ENCODE measurements at places on chromosomes 2 and 18.
A peak's percentile ranks its signal among the peaks of the same experiment; 100 is the strongest.

- no peak for DNase-seq
Observed at GRCh38 chr2:118826093-118826492, 21.4 kb downstream of the EN1 start.

DNA sequence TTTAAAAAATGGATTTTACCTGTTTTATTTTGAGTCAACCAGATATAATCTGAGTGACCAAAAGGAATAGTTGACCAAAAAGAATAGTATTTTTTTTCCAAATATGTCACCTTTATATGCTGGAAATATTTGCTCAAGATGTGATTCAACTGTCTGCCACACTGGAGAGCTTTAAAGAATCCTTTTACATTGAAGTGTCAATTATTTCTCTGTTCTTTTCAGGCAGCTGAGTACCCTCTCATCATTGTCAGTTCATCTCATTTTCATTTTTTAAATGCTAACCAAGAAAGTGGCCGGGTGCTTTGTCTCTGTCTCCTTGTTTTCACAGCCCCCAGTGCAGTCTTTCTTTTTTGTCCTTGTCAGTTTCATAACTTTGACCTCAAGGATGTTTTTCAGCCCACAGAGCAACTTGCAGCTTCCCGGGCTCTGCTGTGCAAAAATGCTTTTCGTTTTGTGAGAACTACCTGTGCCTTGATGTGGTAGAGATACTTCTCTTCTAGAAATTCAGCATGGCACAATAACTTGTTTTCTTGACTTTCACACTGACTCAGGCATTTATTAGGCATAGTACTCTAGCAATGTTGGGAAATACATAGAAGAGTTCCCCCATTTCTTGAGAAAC, 23.4 kb upstream of the CERS6 start:
- DNase-seq: no peak

- no peak for DNase-seq
Observed at GRCh38 chr2:137023205-137023604, 257.9 kb downstream of the THSD7B start.

DNA sequence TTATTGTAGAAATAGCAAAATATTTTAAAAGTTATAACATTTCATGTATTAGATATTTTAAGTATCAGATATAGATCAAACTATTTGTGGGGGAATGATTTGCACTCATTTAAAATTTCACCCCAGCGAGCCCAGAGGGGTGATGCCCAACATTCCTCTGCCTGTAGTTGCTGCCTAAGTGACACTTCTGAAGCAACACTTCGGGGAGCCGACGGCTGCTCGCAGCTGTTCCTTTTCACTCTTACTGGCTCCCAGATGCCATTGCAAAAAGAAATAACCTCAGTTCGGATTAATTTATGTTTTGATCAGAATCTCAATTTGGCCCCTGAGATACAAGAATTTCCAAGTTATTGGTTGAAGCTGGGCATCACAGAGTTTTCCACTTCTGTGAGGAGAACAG, 603.8 kb downstream of the PLCL1 start:
- DNase-seq: no peak

- DNase-seq: peak; percentile 55
Observed at GRCh38 chr2:10532638-10533101, 84.5 kb upstream of the ODC1 start.

GRCh38 chr2:227939271-227940027, 68.0 kb downstream of the DAW1 start:
- peak; percentile 55 for DNase-seq

GRCh38 chr2:189661957-189662321, 680 bp downstream of the ASNSD1 start:
- no peak for DNase-seq
